Pulmonary artery endothelial cell (primary cell): ENCODE measurements at places on chromosomes 2 and 18.

DNA sequence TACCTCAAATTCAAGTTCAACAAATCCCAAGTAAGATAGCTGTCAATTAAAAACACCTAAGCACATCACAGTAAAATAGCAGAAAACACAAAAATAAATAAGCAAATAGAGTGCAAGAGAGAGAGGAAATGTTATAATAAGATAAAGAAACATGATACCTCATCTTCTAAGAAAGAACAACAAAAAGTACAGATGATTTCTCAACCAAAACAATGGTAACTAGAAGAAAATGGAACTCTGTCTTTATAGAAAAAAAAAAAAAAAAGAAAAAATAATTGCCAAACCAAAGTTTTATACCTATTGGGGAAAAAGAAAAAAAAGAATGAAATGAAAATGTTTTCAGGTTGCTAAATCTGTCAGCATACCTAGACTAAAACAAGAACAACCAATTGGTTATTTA, 1253.5 kb upstream of the CDH2 start:
- DNase-seq = no peak

GRCh38 chr2:157748371-157749142, 119.9 kb upstream of the ACVR1C start:
- no peak for DNase-seq

DNA sequence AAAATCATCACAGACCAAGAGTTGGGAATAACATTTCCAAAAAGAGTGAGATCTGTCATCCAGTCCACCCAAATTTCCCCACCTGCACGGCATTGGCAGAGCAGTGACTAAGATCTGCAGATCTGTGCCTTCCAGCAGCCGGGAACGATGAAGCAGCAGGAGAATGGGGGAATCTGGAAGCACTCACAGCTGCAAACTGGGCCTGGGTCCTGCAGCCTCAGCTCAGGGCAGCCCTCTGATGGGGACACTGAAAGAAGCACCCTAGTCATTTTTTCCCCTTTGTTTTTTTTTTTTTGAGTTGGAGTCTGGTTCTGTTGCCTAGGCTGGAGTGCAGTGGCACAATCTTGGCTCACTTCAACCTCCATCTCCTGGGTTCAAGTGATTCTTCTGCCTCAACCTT, 4.4 kb upstream of the SAG start:
- no peak for DNase-seq

DNA sequence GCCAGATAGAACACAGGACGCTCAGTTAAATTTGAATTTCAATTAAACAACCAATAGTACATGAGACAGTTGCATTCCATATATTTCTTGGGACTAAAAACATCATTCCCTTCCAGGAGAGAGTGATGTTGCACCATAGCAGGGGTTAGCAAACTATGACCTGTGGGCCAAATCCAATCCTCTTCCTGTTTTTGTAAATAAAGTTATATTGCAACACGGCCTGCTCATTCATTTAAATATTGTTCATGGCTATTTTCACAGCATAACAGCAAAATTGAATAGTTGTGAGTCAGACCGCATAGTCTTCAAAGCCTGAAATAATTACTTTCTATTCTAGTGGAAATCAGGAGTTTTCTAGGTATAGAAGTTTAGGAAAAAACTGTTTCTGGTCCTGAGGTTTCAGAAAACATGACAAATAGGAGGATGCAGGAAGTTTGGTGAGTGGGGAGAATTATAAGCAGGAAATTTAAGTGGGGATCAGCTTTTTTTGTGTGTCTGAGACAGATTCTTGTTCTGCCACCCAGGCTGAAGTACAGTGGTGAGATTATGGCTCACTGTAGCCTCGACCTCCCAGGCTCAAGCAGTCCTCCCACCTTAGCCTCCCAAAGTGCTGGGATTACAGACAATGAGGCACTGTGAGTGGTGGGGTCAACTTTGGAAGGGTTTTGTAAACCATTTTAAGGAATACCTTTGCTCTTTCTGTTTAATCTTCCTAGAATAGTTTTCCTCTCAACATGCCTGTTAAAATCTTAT, 131.5 kb downstream of the SOCS6 start:
- DNase-seq = no peak

DNA sequence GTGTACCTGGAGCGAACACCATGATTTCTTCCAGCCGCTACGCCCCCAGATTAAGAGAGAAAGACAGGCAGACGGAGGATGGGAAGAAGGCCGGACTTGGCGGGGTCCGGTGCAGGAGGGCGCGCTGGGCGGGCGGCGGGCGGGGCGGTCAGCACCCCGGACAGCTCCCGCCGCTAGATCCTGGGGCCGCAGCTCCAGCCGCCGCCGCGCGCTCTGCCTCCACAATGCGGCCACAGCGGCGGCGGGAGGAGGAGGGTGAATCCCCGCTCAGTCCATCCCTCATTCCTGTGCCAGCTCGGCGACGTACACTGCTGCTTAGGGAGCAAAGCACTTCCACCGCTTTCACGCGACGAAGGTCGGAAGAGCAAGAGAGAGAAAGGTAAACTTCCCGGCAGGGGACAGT, at the start of gene AKAIN1:
TSS of gene AKAIN1 (minus strand) at position 226 of the 403 bp plus-strand sequence. CDS start at position 22, 204 bp downstream.
- no peak for DNase-seq

- no peak for DNase-seq
Measured at GRCh38 chr2:45629971-45630370, 18.9 kb upstream of the SRBD1 start.
